Hippocampal formation (tissue), 2 donors: ENCODE measurements at places on chromosomes 13 and 19.

GRCh38 chr13:22893777-22894176 lies 287.0 kb upstream of the SGCG start:
- no peak for DNase-seq

DNA sequence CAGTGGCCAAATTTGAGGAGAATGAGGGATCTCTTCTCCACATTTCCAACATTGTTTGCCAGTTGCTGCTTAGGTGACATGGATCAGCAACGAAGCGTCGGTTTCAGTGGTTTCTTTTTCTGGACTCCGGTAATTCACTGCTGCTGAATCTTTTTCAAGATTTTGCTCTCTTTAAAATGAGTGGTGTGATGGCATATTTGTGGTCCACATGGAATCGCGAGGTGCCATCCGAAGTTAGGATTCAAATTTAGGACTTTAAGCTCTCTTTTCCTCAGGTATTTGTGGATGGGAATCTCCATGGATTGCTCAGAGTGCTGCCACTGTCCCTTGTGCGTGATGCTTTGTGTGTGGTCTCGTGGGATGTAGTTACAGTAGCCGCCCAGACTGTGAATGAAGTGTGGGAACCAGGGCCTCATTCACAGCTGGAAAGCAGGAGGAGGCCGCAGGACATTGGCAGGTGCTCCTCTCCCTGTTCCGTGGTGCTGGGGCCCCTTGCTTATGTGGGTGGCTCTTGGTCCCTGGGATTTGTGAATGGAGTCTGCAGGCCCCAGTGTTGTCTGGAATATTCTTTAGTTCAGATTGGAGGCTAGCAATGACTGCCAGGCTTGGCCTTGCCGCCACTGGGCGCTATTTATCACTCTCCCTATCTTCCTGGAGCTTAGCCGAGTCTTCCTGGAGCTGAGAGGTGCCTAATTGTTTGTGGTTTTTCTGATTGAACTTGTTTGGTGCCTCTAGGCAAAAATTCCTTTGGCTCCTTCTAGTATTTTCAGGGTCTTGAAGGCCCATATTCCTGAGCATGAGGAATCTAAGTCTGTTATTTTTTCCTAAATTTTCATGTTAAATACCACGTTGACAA lies 1.5 kb downstream of the ILF3 start:
- no peak for DNase-seq

DNA sequence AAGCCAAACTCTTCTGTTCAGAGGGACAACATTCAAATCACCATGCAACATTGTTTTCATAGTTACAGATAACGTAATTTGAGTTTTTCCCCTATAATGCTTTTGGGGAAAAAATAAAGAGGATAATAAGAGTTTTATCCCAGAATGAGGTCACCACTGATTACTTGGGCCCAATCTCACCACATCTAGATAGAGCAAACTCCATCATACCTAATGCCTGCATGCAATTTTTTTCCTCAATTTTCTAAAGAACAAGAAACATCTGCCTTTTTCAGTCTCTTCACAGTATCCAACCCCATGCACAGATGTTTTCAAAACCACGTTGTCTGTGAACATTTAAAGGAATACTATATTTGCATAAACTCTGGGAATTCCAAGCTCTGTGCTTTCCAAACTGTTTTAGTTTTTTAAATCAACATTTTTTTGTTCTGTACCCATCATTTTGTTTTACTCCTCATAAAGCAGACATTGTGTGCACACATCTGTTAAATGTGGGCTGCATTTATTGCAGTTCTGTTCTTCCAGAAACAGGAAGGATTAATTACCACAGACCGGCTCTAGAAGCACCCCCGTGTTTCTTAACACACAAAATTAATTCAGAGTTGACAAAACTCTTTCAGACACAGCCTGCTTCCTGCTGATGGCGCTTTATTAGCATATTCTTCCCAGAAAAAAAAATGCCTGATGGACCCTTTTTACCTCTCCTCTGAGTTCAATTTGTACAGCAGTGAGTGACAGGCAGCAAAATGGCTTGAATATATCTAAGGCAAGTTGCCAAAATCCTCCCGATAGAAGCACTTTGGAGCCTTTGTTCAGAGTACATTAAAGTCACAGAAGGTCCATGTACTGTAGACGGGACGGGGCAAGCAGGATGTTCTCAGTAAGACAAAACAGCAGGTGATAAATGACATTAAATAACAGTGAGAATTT lies 1171.9 kb downstream of the EFNB2 start:
- peak; percentile 35 for DNase-seq

- no peak for DNase-seq
These were observed 19.9 kb downstream of the ZNF574 start for GRCh38 chr19:42095814-42096230.

GRCh38 chr13:22027566-22027965 lies 356.7 kb downstream of the FGF9 start:
- DNase-seq: no peak

- no peak for DNase-seq
These were observed 646 bp downstream of the ZNF567 start for GRCh38 chr19:36688058-36688457.

DNA sequence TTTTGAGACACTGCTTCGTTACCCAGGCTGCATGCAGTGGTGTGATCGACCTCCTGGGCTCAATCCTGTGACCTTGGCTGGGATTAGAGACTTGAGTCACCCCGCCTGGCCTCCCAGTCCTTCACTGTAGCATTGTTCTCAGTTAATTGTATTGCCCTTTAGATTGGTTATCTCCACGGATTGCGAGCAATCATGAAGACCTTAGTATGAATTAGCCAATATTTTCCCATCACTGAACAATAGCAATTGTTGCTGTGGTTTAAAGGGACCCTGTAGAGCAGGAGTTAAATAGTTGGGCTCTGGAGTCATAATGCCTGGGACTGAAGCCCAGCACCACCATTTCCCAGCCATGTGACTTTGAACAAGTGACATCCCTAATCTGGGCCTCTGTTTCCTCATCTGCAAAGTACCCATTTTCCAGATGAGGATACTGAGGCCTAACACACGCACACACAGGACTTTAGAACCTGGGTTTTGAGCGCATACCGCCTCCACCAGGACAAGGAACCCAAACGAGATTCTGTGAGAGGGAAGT lies 8.4 kb downstream of the PPP1R14A start:
- no peak for DNase-seq

GRCh38 chr19:36266375-36266961 lies 51.6 kb downstream of the ZNF146 start:
- no peak for DNase-seq

- DNase-seq: no peak
These were observed 36.5 kb downstream of the TDRD3 start for GRCh38 chr13:60433505-60433904.

GRCh38 chr13:50801087-50801931 lies 42.2 kb downstream of the DLEU7 start:
- DNase-seq: peak; percentile 82

GRCh38 chr19:17504030-17504429 lies 7.4 kb upstream of the PGLS start:
- DNase-seq: no peak

- DNase-seq: no peak
These were observed 5.3 kb upstream of the CLEC4G start for GRCh38 chr19:7737215-7737614.

DNA sequence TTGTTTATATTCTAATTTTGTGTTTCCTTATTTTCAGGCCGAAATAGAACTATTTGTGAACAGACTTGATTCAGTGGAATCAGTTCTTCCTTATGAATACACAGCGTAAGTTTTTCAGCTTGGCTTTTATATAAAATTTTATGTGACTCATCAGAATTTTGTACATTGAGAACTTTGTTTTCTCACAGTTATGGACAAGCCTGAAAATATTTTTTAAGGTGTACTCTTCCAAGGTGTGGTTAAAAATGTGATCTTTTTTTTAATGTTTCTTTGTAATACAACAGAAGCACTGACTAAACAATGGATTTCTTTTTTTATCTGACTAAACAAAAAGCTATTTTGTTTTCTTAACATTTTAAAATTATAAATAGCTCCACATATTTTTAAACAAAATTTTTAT lies 16.3 kb downstream of the TM9SF2 start:
- no peak for DNase-seq

DNA sequence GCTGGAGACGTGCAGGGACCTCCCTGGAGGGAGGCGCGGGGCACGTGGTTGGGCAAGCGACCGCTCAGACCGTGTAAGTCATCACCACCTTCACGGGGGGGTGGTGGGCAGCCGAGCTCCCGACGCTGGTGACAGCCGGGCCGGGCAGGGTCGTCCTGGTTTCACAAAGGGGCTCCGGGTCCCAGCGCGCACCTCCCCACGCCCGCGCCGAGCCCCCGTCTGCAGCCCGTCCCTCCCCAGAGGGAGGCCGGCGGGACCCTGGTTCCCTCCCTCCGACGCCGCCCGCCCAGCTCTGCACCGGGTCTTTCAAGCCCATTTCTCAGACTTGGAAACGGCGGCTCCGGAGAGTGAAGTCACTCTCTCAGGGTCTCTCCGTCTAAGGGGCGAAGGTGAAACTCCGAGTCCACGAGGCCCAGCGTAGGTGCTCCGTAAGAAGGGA lies 729 bp upstream of the ARID3A start:
- DNase-seq: no peak

- DNase-seq: no peak
These were observed 1068.1 kb upstream of the PCDH20 start for GRCh38 chr13:62483774-62484173.

- DNase-seq: no peak
These were observed 14.4 kb downstream of the CEACAM20 start for GRCh38 chr19:44515031-44515430.

- no peak for DNase-seq
These were observed 9.6 kb downstream of the PLIN4 start for GRCh38 chr19:4508698-4509097.

DNA sequence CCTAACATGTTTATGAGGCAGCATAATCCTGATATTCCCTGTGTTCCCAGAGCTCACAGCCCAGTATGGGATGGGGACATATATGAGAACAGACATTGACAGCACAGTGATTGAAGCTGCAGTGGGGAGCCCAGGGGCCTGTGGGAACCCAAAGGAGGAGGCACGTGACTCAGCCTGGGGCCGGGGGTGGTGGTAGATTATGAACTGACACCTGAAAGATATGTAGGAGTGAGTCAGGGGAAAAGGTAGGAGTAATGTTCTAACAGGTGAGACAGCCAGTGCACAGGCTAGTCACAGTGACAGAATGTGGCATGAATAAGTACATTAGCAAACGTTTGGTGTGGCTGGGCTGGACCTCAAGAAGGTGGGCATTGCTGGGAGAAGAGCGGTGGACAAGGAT lies 29.0 kb downstream of the CKM start:
- DNase-seq: no peak

DNA sequence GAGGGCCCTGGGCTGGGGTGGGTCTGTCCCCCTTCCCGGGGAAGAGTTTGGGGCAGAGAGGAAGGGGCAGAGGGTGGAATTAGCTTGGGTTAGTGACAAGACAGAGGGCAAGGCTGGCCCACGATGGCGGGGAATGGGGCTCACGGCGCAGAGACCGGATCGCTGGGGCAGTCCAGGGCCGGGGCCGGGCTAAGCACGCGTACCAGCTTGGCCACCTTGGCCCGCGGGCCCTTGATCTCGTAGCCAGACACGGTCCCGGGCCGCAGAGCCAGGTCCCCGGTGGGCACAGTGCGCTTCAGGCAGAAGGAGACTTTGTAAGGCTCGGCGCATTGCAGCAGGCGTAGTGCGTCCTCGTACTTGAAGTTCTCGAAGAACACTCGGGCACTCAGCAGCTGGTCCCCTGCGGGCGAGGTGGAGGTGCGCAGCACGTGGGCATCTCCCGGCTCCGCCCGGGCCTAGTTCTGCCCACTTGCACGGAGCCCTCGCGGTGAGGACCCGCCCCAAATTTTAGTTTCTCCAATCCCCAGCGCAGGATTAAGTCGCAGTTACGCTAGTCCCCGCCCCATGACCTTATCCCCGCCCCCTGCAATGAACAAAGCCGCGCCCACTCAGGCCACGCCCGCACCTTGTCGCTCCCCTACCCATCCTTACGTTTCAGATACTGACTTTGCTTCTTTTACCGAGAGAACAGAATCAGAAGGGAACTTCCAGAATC lies 8.6 kb upstream of the HIPK4 start:
- DNase-seq: no peak

DNA sequence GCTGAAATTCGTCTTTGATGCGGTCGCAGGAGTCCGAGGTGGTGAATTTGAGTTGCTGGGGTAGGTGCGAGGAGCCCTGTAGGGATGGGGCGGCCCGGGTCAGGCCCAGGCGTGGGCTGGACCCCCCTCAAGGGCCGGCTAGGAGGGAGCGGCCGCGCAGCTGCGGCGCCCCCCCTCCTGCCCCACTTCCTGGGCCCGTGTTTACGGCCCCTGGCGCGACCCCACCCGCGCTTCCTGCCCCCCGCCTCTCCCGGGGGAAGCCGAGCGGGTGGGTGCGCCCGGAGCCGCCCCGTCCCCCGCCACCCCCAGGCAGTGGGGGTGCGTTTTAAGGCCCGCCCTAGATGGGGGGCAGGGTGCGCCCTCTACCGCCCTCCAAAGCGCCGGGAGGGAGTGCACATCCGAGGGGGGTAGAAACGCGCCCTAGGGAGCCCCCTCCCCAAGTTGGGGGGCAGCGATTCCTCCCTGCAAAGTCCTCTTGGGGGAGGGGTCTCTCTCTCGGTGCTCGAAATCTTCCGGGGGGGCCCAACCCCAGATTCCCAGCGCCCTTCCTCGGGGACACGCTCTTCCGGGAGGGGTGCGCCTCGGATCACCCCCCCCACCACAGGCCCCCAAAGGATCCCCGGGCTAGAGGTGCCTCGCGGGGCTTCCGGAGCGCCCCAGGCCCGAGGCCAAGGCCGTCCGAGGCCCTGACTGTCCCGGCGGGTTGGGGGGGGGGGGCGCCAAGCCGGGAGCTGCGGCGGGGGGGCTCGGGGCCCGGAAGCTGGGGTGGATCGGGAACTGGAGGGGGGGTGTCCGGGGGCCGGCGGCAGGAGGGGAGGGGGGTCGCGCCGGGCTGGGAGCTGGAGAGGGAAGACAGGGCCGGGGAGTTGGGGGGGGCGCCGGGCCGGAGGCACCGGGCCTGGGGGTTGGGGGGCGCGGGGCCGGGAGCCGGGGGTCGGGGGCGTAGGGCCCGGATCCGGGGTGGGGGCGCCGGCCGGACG lies 823 bp downstream of the TLE5 start:
- DNase-seq: peak; percentile 24

GRCh38 chr19:33895366-33895765 lies 98.7 kb downstream of the KCTD15 start:
- no peak for DNase-seq

GRCh38 chr19:41426952-41427646 lies at the start of gene B3GNT8:
Gene B3GNT8 (minus strand): TSS chr19:41427374. CDS start chr19:41426778, 596 bp downstream.
- DNase-seq: no peak

GRCh38 chr13:78298657-78299056 lies 304.7 kb downstream of the POU4F1 start:
- no peak for DNase-seq

- no peak for DNase-seq
These were observed 30.6 kb downstream of the MCF2L start for GRCh38 chr13:112999414-113000177.

- no peak for DNase-seq
These were observed 505 bp downstream of the ZSWIM4 start for GRCh38 chr19:13795595-13796300.

GRCh38 chr19:10421240-10422045 lies 1.1 kb downstream of the PDE4A start:
- DNase-seq: no peak

GRCh38 chr13:37270226-37271001 lies 164.9 kb upstream of the CSNK1A1L start:
- no peak for DNase-seq

GRCh38 chr13:41029629-41030028 lies 10.5 kb upstream of the ELF1 start:
- DNase-seq: no peak

GRCh38 chr19:48196321-48196763 lies 25.9 kb downstream of the ZSWIM9 start:
- DNase-seq: no peak
